ENCODE measurements at places on chromosomes 6 and 20.

GRCh38 chr20:23584434-23585199, 16.3 kb upstream of the CST9L start:
- no peak for DNase-seq

DNA sequence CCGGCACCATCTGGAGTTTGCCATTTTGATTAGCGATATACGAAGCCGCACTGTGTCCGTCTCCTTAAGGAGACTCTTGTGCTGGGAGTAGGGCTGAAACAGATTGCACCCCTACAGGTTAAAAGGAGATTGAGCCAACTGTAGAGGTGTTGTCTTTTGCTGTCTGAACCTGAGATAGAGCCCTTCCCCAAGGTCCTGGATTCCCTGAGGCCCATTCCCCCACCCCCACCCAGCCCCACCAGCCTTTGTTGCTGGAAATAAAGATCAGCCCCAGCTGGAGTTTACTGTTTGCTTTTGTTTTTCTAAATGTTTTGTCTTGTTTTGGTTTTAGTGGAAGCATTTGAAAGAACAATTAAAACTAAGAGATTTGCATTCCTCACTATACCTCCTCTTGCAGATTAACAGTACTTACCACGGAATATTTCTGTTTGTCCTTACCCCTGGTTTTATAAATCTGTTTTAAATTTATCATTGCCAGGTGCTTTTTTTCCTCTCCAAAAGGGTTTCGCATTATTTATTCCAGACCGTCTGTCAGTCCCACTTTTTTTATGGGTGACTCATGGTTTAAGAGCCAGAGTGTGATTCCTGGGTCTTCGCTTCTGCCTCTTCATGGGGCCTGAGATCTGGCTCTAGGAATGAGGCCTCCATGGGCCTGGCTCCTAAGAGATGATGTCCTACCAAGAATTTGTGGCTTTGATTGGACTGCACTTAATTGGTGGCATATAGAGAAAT, 169.2 kb downstream of the DTNBP1 start:
- DNase-seq: no peak

- no peak for DNase-seq
Measured at GRCh38 chr20:5923493-5923892, 26.8 kb downstream of the TRMT6 start.

DNA sequence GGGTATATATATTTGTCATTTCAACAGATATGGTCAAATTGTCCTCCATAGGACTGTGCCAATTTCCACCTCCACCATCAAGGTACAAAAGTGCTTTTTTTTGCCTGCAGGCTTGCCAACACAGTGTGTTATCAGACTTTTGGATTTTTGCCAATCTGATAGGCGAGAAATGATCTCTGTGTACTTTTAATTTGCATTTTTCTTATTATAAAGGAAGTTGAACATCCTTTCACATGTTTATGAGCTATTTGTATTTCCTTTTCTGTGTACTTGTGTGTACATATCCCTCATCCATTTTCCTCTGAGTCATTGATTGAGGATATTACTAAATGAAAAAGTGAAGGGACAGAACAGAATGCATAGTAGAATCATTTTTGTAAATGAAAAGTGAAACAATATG, 39.0 kb upstream of the PTPN1 start:
- DNase-seq: no peak

DNA sequence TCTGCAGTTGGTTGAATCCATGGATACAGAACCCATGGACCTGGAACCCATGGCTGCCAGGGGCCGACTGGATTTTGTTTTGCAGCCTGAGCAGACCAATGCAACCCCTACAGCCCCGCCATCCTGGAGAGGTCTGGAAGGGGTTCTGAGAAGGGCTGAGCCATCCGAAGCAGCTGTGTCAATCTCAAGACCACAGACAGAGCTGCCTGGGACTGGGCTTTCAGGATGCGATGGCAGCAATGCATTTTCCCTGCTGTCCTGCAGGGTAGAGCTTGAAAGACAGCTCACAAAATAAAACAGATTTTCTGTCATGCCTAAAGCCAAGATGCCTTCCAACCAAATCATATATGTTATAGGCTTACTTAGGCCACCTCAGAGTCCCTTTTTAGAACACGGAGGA, 125.8 kb upstream of the NXT1 start:
- no peak for DNase-seq

GRCh38 chr6:56911847-56912246, 43.1 kb upstream of the BEND6 start:
- DNase-seq: no peak

DNA sequence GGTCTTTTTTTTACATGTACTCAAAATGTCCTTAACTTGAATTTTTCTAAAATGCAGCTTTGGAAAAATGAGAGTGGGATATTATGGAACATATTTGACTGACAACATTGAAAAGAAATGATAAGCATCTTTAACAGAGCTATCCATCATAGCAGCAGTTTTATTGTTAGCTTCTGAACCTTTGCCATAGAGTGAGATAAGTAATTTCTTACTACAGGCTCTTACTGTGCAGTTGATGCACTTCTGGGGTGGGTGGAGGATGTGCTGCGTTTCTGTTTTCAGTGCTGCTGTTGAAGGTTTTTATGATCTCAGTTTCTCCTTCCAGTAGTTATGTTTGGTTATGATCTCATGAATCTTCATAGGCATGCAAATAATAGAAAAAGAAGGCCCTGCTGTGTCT, 267.0 kb downstream of the TMEM242 start:
- DNase-seq: no peak

GRCh38 chr6:36478051-36478526, 35.3 kb downstream of the KCTD20 start:
- DNase-seq: no peak

DNA sequence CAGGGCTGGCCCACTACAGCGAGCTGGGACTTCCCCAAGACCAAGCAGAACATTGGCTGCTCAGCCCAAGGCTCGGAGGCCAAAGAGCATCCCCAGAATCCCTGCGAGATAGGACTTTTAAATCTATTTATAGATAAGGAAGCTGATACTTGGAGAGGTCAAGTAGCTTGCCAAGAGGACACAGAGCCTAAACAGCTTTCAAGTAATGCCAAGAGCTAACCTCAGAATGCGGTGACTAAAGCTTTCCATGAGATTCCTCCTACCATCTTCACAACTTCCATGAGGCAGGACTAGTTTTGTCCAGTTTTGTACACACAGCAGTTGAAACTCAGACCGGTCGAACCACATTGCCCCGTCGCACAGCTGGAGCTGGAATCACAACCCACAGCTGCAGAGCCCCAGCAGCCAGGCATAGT, 168.1 kb upstream of the TOP1 start:
- no peak for DNase-seq

GRCh38 chr6:39228111-39228971, 934 bp downstream of the KCNK5 start:
- DNase-seq: no peak

DNA sequence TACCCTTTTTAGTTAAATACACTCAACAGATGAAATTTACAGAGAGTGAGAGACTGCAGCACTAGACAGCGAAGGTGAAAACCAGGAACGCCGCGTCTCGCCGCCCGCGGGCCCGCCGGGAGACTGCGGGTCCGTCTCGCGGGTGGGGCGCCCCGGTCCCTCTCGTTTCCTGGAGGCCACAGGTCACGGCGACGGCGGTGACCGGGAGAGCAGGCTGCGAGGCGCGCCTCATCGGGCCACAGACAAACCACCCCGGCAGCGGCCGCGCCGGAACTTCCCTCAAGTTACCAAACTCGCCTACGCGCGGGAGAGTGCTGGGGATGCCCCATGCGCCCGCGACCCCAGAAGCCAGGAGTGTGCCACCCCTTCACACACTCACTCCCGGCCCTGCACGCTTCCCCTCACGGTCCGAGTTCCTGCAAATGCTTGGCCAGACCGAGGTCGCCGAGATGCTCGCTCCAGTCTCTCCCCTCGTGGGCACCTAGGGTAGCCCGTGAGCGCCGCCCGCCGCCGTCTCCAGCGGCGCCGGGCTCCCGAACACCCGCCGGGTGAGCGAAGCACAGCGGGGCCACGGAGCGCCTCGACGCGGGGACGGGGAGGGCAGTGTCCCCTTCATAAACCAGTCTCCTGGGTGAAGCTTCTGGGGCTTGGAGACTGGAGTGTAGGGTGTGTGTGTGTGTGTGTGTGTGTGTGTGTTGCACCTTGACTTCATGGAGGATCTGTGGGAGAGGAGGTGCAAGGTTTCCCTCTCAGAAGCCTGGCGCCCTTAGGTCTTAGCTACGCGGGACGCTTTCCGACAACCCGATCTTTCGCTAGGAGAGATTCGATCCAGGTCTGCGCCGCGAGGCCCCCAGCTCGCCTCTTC, 1.4 kb downstream of the BACH2 start:
- DNase-seq: no peak

DNA sequence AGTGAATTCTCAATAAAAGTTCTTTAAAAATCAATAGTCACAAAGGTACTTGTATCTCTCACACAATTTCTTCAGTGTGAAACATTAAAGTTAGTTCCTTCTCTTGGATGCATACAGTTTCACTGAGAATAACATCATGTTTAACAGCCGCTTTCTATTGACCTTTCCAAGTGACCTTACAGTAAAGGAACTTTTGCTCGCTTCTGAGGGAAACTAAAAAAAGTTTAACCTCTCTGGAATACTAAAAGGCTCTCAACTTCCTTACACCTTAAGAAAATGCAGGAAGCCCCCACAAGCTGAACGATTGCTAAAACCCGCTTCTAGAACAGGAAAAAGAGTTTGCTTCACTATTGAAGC, 1.3 kb downstream of the RRAGD start:
- no peak for DNase-seq

GRCh38 chr6:155274533-155274932, 10.7 kb downstream of the CLDN20 start:
- no peak for DNase-seq

- DNase-seq: peak; percentile 54
Measured at GRCh38 chr6:98836025-98836961, 1.9 kb downstream of the POU3F2 start.

- no peak for DNase-seq
Measured at GRCh38 chr6:48388044-48388443, 277.0 kb upstream of the PTCHD4 start.

- DNase-seq: no peak
Measured at GRCh38 chr6:116144605-116145004, 18.7 kb upstream of the COL10A1 start.

DNA sequence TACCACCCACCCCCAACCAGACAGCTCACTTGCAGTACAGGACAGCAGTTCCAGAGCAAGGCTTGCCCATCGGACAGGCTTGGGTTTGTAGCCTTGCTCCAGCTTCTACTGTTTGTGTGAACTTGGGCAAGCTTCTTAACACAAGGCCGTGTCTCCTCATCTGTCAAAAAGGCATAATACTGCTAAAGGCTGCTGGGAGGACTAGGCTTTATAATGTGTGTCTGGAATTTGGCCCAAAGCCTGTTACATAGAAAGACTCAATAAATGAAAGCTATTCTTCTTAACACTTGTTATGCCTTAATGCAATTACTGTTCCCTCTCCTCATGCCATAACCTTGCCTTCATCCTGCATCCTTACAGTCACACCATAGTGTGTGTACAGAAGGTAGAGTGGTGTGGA, 43.4 kb downstream of the LYRM4 start:
- no peak for DNase-seq

DNA sequence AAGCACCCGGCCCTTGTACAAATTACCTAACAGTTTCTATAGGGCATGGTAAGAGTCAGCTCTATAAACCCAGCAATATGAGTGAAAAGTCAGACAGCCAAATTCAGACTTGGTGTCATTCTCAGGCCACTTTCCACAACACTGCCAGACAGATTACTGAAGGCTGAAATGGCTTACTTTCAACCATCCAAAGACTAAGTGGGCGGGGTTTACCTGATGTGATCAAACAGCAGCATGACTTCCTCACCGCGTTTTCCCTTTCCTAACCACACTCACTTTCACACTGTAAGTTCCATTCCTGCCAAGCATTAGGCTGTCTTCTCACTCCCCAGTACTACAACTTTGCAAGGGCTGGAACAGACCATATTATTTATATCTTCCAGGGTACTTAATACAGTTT, 85.9 kb downstream of the SMLR1 start:
- DNase-seq: no peak

GRCh38 chr6:147538821-147539220, 30.3 kb downstream of the SAMD5 start:
- no peak for DNase-seq

- DNase-seq: no peak
Measured at GRCh38 chr6:41214559-41215238, 13.4 kb upstream of the TREML4 start.

DNA sequence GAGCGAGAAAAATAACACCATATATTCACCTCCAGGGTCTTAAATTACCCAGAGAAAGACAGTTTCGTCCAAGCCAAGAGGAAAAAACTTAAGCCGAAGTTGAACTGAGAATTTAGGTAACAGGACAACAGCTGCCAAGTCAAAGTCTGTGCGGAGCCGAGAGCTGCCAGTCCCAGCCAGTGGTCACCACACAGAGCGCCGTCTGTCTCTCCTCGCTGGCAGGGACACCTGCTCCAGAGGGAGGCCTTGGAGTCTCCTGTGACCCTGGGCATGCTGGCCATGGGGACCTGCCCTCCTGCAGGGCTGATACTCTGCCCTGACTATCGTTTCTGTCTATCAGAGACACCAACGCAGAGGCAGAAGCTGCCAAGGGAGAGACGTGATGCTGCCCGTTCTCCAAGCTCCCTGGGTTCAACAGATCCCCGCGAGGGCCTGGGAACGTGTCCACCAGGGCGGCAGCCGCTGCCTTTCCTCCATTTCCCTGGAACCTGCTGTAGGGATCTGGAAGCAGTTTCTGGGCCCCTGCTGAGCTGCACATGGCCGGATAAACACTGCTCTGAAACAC, 341.3 kb downstream of the SMOC2 start:
- no peak for DNase-seq

- DNase-seq: no peak
Measured at GRCh38 chr6:26258212-26258977, 106.6 kb upstream of the BTN3A2 start.

GRCh38 chr6:37691904-37692806, 5.5 kb downstream of the MDGA1 start:
- DNase-seq: peak; percentile 59

- no peak for DNase-seq
Measured at GRCh38 chr6:98871821-98872220, 37.4 kb downstream of the POU3F2 start.

DNA sequence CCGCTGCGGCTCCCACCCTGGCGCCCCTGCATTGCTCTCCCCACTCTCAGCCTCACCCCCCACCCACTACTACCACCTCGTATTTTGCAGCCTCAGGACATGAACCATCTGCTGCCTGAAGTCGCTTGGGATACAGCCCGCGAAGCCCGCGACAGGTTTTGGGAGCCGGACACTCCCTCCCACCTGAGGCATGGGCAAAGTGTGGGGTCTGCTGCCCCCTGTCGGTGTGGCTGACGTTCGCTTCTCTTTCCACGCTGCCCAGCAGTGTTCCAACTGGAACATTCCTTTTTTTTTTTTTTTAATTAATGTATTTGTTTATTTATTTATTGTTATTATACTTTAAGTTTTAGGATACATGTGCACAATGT, 15.3 kb upstream of the LPA start:
- no peak for DNase-seq

Data from NCI-H774 (cell line).